ENCODE measurements at places on chromosomes 1 and 21. TPM values are rescaled to one million over a fixed set of nuclear protein-coding genes. Genes with fewer than 3 reads are reported as not detected.

DNA sequence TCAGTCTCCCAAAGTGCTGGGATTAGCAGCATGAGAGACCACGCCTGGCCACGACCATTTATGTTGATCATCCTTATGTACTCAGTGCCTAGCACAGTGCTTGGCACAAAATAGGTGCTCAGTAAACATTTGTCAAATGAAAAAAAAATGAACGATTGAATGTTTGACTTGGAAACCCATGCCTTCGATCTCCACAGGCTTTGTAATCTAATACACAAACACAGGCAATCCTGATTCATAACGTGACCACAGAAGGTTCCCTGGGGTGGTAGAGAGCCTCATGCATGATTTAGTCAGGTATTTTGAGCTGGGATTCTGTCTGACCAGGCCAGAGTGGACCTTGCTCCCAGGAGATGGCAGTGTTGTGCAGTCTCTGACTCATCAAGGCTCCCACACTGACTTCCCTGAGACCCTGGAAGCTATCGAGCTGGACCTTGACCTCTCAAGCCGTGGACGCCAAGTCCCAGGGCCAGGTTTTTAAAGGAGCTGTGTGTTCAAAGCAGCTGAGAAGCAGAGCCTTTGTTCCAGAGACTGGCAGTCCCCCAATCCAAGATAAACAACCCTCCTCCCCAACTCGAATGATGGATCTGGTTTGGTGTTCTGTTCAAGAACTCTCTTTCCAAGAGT lies 81.1 kb downstream of the PGM1 start:
- DNase-seq, result peak; percentile 97

GRCh38 chr1:241532864-241533263 lies 686 bp downstream of the KMO start:
- DNase-seq, result no peak

- no peak for DNase-seq
Observed at GRCh38 chr1:201223852-201224665, 33.4 kb downstream of the IGFN1 start.

DNA sequence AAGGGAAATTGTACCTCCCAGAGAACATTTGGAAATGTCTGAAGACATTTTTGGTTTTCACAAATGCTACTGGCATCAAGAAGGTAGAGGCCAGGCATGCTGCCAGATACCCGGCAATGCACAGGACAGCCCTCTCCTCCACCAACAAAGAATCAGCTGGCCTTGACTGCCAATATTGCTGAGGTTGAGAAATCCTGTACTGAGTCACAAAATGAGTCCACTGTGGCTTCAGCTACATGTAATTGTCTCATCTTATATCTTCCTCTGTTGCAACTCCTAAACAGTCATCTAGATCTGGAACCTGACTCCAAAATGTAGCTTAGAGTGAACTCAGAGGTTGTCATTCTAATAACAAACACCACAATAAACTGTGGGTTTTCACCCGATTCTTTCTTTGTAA lies 327.5 kb upstream of the POGK start:
- DNase-seq, result no peak

DNA sequence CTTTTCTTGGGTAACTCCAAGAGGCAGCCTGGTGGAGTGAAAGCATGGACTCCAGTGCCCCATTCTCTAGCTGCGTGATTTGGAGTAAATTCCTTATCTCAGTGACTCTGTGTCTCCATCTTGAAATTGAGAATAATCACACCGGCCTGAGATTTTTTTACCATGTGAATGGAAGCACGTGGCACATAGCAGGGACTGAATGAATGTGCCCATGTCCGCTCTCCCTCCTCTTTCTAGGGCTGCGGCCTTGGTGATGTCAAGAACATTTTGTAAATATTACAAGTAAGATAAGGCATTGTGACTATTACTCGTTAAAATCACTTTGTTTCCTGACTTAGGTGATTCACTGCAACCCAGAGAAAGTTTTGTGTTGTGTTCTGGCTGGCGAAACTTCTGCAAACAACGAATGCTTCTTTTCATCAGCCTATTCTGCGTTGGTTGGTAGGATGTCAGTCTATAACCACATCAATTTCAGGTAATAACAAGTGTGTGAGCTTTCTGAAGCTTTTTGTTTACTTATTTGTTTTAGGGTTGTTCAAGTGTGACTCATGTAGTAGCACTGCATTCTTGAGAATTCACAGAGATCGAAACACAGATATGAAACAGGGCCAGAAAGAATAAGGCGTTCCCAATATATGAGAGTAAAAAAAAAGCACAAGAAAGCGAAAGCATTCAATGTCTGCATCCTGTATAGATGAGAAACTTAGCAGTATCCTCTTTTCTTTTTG lies 135.7 kb upstream of the SLC45A1 start:
- DNase-seq, result no peak

- no peak for DNase-seq
Observed at GRCh38 chr1:185680453-185680852, 53.7 kb upstream of the HMCN1 start.

- no peak for DNase-seq
Observed at GRCh38 chr1:33429332-33429731, 1.6 kb downstream of the PHC2 start.

DNA sequence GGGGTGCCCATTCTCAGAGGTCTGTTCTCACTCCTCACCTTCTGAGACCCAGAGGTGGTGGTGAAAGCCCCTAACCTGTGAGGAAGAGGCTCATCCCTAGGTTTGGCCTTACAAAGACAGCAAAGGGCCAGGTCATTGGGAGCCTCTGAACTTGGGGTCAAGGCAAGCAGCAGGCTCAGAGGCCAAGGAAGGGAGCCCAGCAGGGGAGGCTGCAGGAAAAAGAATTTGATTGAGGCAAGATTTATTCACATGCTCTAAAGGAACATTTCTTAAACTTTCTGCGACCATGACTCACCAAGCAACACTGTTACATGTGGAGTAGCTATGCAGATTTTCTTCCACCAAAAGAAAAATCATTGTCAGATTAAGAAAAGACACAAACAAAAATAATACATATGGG lies 132.5 kb upstream of the SYT6 start:
- no peak for DNase-seq

GRCh38 chr1:74583397-74583796 lies 71.0 kb upstream of the LRRC53 start:
- no peak for DNase-seq

GRCh38 chr1:37656881-37657280 lies 22.2 kb upstream of the RSPO1 start:
- DNase-seq, result no peak

GRCh38 chr1:61477301-61477700 lies 247.6 kb downstream of the TM2D1 start:
- DNase-seq, result no peak

DNA sequence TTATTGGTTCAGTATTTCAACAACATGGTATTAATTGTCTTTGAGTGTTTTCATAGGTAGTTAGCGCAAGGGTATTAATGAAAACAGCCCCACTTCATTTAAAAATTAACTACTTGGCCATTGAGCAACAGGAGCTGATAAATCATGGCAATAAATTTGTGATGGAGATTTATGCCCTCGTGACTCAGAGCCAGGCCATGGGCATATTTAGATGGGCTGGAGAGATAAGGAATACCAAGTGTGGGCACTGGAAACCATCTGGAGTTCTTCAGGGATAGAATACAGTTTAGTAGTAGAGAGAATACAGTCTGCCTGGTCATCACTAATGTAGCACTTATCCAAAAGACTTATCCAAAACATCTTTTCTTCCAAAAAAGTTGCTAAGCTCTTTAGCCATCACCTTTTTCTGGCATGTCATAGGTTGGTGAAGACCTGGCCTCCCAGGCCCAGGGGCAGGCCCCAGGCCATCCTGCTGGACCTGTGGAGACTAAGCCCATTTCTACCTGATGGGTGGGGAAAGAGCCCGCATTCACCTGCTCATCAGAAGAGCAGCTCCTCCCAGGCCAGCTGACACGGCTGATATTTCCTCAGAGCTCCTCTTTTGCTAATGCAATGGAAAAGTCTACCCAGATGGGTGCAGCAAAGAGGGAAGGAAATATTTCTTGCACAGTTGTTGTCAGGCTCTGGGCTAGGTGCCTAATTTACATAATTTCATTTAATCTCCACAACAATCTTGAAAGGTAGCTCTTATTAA lies 238.0 kb downstream of the TM2D1 start:
- no peak for DNase-seq

GRCh38 chr21:33878824-33879223 lies 36.8 kb downstream of the ATP5PO start:
- no peak for DNase-seq

DNA sequence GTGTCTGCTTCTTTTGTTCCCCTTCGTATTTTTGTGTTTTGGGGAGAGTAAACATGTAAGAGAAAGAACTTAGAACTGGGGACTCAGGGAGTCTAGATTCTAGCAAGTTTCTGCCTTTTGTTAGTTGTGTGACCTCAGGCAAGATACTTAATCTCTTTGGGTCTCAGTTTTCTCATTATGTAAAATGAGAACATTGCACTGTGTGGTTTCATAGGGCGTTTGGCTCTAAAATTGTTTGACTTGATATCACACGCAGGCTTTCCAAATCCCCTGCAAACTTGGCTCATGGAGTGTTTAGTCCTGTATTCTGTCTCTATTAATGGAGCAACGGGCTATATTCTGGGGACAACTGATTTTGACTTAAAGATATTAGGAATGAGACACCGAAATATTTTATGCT lies 57.7 kb downstream of the NTNG1 start:
- DNase-seq, result peak; percentile 32

DNA sequence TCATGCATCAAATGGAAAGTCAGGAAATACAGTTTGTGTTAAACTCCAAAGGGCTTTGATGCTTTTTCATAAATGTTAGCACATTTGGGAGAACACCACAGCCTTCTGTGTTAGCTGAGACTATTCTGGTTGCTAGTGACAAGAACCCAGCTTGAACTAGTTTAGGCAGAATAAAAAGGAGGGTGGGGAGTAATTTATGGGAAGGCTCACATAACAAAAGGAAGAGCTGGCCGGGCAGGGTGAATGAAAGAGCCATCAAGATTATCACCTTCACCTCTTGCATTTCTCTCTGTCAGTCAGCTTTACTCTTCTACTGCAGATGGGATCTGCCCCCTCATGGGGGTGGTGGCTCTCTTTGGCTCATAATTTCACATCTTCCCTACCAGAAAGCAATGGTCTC lies 75.4 kb upstream of the VTCN1 start:
- DNase-seq, result no peak

DNA sequence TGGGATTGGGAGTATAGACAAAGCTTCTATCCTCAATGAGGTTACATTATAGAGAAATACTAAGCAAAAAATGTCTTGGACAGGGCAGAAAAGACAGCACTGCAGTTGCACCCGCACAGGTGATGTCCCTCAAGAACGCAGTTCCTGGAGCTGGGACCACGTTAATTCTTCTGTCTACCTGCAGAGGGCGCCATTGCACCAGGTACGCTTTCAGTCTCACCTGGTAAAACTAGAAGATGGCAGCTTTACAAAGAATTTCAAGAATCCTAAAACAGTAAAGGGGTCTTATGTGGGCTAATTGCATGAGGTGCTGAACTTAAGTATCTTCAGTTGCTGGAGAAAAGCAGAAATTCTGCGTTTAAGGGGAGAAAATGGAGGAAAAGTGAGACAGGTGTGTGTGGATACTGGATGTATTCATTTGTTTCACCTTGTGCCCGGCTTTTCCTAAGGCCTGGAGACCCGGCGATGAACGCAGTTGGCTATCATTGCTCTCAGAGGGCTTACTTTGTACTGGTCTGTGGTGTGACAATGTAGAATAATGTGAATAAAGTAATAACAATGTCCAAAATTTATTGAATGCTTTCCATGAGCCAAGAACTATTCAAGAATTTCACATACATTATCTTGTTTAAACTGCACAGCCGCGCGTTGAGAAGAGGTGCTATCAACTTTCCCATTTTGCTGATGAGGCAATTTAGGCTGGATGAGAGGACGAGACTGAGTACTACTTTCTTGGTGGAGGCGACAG lies 276.3 kb upstream of the GREM2 start:
- peak; percentile 29 for DNase-seq

GRCh38 chr1:217484871-217485270 lies 146.0 kb downstream of the GPATCH2 start:
- DNase-seq, result no peak

DNA sequence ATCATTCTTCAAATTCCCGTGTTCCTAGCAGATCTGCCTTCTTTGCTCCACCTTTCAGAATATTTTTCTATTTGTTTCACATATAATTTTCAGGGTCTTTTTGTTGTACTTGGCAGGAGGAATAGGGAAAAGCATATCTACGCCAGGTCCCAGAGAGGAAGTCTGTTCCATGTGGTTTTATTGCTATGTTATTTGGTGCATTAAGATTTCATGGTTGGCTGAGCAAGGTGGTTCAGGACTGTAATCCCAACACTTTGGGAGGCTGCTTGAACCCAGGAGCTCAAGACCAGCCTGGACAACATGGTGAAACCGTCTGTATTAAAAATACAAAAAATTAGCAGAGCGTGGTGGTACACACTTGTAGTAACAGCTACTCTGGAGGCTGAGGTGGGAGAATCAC lies 36.1 kb downstream of the COL6A1 start:
- DNase-seq, result no peak

GRCh38 chr21:31289702-31290101 lies 54.4 kb downstream of the TIAM1 start:
- DNase-seq, result no peak

The SLC30A10 gene
- total RNA-seq, result not detected

The FCRL2 gene
- total RNA-seq, result 2.3 TPM

The PERM1 gene
- total RNA-seq, result 0.15 TPM

The WDR64 gene
- total RNA-seq, result not detected

The TDRD5 gene
- total RNA-seq, result 0.37 TPM
